ENCODE measurements at places on chromosomes 1 and 21.
A peak's percentile ranks its signal among the peaks of the same experiment; 100 is the strongest.

DNA sequence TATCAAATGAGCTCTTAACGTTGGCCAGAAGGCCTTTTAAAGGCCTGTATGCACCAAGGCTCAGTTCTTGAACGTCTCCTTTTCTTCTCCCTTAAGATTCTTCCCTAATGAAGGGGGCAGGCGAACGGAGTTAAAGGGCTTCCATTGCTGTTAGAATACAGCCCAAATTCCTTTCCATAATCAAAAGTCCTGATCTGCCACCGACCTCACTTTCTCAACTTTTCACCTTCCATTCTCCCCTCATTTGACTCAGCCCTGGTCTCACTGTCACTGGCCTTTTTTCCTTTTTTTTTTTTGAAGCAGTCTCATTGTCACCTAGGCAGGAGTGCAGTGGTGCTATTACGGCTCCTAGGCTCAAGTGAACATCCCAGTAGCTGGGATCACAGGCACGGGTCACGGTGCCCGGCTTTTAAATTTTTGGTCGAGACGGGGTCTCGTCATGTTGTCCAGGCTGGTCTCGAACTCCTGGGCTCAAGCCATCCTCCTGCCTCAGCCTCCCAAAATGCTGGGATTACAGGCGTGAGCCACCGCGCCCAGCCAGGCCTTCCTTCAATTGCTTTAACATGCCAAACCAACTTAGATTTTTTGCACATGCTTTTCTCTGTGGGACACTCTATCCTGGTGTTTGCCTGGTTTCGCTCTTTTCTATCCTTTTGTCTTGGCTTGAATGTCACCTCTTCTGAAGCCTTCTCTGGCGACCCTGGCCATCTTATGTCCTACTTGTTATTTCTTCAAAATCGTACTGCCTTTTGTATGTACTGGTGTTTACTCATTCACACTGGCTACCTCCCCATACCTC is 612 bp upstream of the CMPK1 start:
- DNase-seq: no peak

- DNase-seq: no peak
Measured at GRCh38 chr1:203151362-203152157, 24.0 kb downstream of the ADORA1 start.

- DNase-seq: no peak
Measured at GRCh38 chr1:213176341-213176740, 125.3 kb downstream of the RPS6KC1 start.

DNA sequence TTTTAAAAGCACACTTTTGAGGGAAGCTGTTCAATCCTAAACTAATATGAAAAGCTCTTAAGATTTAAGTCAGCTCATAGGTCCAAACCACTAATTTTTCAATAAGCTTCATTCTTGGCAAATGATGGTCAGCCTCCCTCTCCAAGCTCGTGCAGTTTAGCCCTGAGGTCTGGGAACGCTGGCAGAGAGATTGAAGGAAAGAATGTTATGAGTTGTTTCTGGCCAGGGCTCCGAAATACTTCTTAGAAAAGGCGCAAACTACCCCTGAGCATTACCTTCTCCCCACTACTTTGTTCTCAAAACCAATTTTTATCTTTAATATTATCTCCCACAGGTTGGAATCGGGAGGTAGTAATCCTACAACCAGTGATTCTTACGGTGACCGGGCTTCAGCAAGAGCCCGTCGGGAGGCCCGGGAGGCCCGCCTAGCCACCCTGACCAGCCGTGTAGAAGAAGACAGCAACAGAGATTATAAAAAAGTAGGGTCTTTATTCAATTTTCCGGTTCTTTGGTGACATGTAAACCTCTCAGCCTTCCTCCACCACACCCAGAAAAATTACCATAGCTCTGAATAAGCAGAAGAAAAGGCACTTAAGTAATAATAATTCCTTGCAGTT is 147.7 kb downstream of the SYT2 start:
- DNase-seq: no peak

DNA sequence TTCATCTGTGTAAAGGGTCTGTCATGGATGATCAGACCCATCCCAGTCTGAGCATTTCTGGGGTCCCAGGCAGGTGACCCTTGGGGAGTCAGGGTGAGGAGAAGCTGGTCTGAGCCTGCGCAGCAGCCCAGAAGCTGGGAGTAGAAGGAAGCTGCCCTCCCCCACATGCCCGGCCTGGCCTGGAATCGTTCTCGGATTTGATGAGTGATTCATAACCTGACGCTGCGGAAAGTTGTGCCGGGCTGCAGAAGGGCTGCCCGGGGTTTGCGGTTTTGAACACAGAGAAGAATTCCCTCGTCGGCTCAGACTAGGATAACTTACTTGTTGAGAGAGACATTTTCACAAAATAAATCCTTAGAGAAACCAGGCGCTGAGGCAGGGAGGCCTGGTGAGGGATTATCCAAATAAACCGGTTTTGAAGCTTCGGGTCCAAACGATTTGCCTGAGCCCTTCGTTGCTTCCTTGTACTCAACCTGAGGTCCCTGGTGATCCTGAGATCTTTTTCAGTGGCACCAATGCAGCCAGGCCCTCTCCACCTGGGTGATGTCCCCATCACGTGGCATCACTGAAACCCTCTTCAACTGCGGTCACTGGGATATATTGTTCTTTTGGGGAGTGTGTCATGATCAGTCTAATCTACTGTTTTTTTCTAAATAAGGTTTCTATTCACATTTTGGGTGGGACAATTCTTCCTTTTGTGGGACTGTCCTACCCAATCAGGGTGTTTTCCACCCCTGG is 29.2 kb downstream of the EPHB2 start:
- DNase-seq: no peak

GRCh38 chr1:40897513-40897912 is 35.4 kb upstream of the CITED4 start:
- DNase-seq: no peak

GRCh38 chr21:46092026-46092764 is 5.7 kb upstream of the COL6A2 start:
- peak; percentile 36 for DNase-seq

GRCh38 chr1:168923521-168924136 is 182.9 kb upstream of the ATP1B1 start:
- DNase-seq: no peak

- no peak for DNase-seq
Measured at GRCh38 chr21:15222707-15223106, 157.9 kb upstream of the NRIP1 start.

- DNase-seq: peak; percentile 42
Measured at GRCh38 chr21:46154955-46155513, 345 bp downstream of the FTCD start.

GRCh38 chr1:54460351-54460750 is 54.2 kb upstream of the SSBP3 start:
- DNase-seq: peak; percentile 50

GRCh38 chr1:220787069-220787619 is 431 bp downstream of the MTARC1 start:
- DNase-seq: no peak

DNA sequence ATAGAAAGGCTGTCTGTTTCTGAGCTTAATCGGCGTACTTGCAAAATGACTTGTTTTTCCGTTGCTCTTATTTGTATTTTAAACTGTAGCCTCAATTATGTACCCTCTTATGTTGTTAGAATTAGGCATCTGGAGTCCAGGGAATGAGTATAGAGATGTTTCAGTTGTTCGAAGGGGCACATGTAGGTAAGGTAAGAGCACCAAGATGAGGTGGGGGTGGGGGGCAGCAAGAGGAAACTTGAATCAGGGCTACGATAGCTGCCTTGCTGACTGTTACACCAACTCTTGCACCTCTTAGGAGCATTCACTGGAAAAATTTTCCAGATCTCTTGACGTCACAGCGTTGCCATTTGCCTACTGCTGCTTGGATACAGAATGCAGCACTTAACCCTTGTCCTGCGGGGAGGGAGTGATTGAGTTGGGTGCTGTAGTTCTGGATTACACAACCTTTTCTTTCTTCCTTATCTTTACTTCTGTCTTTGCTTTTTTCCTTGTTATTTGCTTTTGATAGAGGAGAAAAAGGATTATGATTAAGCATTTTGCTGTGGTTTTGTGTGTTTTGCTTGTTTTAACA is 3.2 kb downstream of the ATP1B1 start:
- no peak for DNase-seq

All from activated CD8-positive, alpha-beta memory T cell treated with anti-CD3 and anti-CD28 coated beads, Interleukin-2, amount 50 U/mL, for 48 hours (primary cell).